ENCODE measurements at places on chromosomes 5 and 9.

DNA sequence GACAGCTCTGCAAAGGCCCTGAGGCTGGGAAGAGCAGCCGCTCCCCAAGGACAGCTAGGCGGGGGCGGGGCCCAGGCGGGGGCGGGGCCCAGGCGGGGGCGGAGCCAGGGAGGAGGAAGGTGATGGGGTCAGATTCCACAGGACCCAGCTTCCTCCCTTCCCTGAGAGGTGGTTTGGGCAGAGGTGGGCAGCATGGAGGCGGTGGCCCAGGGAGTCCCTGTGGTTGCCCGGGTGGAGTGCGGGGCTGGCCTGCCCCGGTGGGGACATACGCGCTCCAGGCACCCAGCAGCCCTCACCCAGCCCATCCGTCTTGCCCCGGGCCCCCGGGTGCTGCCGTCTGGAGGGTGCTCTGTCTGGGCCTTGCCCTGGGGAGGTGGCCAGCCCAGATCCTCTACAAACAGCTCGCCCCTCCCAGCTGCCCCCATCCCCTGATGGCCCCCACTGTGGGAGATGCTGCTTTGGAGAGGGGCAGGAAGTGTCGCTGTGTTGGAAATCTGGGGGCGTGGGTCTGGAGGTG is 11.0 kb upstream of the RNU6ATAC start:
- DNase-seq, result no peak

- no peak for DNase-seq
Measured at GRCh38 chr9:2053883-2054845, 39.0 kb downstream of the SMARCA2 start.

DNA sequence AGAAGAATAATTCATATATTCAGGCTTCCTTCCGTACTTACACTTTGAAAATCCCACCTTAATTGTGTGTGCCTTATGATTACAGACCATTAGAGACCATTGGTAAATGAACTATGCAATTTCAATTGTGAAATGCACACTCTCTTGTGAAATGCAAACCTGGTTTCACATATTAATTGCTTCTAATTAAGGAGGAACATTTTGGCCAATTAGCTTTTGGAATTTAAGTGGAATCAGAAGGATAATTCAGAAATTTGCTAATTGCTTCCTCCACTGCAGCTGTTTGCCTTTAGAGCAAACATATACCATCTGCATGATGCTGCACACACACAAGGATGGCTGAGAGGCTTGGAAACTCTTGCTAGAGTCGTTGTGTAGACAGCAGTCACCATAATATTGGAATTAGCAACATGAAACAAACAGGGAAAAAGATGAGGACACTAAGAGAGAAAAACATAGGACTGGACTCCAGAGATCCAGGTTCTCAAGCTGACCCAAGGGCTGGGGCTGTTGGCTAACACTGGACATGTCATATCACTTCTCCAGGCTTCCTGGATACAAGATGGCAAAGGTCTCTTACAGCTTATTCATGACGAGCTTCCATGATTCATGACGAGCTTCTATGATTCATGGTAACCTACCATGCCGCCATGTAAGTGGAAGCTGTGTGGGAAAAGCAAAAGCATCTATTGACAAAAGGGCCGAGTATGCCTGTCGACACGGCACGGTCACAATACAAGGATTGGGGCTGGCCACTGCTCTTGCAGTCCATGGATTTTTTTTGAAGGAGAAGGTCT is 78.0 kb downstream of the PTCH1 start:
- peak; percentile 28 for DNase-seq

DNA sequence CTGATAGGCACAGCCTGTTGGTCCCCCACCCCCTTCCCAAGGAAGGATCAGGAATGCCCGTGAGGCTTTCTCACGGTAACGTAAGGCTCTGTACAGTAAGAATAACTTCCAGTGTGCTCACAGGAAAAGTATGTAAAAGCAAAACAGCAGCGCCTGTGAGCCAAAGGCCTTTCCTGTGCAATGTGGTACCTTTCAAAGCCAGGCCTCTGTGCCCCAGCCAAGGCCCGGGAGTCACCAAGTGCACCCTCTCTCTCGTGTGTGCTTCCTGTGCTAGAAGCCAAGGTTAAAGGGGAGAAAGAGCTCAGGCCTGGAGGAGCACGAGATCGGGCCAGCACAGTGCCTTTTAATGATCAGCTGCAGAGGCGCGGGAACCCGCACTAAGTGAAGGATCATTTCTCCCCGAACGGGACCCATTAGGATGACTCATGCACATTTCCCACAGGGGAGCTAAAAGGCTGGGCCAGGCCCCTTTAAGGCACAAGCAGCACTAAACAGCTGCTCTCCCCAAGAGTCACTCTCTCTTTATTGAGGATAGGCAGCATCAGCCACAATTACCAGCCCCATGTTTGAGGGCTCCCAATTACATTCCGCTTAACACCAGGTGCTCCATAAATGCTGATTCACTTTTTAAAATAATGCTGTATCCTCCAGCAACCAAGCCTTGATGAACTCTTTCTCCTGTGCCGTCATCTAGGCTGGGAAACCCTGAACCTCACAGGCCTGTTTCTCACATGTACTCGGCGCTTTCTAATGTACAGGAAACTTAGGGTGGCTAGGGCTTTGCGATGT is 42.8 kb downstream of the SHB start:
- peak; percentile 24 for DNase-seq

DNA sequence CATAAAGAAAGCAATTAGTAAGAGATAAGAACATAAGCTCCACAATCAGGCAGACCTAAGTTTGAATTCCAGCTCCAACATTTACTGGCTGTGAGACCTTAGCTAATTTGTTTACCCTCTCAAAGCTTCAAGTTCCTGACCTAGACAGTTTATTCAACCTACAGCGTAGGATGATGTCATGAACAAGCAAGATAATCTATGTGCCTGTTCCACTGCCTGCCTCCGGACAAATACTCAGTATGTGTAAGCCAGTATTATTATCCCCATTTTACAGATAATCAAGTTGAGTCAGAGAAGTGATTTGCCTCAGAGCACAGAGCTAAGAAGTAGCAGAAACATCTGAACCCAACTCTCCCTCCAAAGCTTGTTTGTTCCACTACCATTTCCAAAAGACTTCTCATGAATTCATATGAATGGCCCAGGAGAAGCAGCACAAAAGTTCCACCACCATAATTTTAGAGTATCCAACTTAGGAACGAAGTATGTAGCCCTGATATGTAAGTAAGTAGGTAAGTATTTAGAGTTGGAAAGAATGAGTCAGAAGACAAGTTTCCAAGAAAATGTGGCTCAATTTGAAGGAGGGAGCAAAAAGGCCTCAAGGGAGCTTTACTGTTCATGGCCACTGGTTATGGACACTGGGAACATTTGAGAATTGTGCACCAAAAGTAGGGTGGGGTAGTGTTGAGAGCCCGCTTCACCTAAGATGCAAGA is 398.2 kb downstream of the NFIB start:
- DNase-seq, result no peak

- no peak for DNase-seq
Measured at GRCh38 chr9:69469136-69469535, 144.1 kb downstream of the ENTREP1 start.

DNA sequence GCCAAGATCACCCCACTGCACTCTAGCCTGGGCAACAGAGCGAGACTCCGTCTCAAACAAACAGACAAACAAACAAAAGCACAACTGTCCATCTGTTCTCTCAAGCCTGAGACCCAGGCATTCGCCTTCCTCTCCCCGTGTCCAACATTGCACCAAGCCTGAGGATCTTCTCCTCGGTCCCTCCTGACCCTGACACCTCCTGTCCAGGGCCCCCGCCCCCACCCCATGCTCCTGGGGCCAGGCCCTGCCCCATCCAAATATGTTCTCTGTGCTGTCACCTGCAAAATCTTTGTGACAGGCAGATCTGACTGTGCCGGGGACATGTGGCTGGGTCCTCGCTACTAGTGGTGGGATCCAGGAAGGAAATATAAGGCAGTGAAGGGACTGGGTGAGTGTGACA is 33.4 kb upstream of the UNC5A start:
- DNase-seq, result no peak

DNA sequence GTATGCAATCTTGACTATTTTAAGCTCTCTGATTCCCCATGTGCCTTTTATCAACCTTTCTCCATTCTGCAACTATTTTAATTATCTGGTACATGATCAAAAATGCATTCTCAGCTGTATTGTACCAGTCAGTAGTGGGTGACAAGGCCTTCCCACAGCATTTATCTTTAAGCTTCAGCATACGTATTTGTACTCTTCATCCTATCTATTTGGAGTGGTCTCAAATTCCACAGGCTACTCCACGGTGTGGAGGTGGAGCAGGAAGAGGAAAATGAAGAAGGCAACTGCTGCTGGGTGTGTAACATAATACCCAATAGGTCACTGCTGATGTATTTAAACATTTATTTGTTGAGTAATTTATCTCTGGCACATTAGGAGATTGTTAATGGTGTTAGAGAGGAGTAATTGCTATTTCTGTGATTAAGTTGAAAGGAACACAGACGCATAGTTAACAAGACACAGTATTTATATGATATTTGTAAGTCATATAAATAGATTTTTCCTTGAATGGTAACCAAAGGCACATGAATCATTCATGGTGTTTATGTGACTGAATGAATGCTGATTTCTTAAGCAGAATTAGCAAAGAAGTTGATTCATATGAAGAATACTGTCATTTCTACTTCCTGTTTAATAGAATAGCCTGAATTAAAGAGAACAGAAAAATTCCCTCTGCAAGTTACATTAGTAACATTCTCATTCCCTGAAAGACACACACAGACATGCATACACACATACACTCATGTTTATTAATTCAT is 153.8 kb upstream of the NR3C1 start:
- DNase-seq, result no peak

DNA sequence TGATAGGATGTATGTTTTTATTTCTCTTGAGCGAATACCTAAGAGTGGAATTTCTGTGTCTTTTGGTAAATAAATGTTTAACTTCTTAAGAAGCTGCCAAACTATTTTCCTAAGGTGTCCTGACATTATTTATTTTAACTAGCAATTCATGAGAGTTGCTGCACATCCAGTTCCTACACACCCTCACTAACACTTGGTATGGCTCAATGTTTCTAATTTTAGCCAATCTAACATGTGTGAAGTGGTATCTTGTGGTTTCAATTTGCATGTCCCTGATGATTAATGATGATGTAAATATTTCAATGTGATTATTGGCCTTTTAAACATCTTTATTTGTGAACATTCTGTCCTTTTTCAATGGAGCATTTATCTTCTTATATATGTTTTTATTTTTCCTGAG is 2095.5 kb upstream of the C9orf72 start:
- no peak for DNase-seq

DNA sequence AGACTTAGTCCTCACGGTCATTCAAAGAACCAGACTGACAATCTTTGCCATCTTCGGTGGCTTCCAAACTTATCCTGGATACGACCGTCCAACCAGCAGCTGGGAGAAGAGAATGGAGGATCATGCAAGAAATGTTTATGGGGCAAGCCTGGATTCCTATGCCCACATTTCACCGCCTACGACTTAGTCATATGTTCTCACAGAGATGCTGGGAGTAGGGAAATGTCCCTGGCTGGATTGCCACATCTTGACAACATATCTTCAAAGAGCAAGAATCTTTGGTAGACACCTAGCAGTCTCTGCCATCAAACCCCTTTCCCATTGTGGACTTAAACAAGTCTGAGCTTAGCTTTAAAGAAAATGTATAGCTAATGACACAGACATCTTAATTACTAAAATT is 5.0 kb downstream of the MED7 start:
- no peak for DNase-seq

DNA sequence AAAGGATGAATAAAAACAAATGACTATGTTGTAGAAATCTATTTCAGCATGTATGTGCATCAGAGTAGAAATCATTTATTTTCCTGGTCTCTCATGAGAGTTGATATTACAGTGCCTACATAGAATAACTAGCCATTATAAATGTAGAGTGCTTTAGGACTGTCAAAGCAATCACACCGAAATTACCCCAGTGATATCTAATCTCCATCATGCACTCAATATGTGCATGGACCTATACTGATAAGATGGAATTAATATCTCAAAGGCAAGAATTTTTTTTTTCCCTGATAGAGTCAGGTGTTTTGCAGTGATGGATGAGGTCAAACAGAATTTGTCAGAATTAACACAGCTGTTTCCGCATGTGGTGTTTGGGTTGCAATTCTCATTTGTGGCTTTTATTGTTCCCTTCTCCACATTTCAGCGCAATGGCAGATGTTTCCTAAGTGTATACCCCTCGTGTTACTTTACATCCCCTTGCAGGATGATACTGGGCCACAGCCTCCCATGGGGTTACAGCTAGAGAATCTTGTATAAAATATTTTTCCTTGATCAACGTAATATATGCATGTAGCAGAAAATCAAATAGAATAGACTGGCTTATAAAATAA is 298.8 kb downstream of the RASEF start:
- no peak for DNase-seq

- no peak for DNase-seq
Measured at GRCh38 chr5:128671943-128672342, 133.9 kb upstream of the FBN2 start.
